ENCODE measurements at places on chromosomes 6 and 20.

GRCh38 chr6:144482142-144482541 lies 197.0 kb downstream of the UTRN start:
- peak; percentile 87 for DNase-seq

GRCh38 chr6:57075092-57075491 lies 14.9 kb upstream of the ZNF451 start:
- DNase-seq: no peak

DNA sequence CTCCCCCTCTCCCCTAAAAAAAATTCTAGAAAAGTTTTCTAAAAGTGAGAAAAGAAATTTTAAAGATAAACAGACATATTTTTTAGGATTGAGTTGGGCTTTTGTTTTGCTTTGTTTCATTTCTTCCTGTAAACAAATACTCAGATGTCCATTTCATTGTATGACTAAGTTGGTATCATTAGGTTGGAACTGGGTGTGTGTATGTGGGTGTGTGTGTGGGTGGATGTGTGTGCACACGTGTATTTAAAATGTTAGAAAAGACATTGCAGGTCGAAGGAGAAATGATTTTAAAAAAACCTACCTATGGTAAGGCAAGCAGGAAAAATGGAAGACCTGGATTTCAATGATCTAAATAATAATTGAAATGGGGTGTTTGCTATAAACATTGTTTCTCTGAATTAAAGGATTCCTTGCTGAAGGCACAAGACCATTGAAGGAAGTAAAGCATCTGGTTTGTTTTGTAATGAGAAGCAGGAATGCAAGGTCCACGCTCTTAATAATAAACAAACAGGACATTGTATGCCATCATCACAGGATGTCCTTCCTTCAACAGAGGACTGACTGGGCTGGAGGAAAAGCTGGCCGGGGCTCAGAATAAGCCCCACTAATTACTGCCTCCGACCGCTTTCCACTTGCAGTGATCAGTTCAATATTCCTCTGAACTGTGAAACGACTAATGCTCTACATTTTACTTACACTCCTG lies 996 bp upstream of the PRDM1 start:
- no peak for DNase-seq

- DNase-seq: no peak
These were observed 131.9 kb downstream of the UST start for GRCh38 chr6:148878683-148879082.

All from adrenal gland (tissue), 19 donors.